ENCODE measurements at places on chromosomes 6 and 20.

GRCh38 chr20:23634044-23634801, 3.5 kb downstream of the CST3 start:
- DNase-seq, result no peak

GRCh38 chr6:140602431-140603248, 1228.2 kb upstream of the CITED2 start:
- DNase-seq, result no peak

DNA sequence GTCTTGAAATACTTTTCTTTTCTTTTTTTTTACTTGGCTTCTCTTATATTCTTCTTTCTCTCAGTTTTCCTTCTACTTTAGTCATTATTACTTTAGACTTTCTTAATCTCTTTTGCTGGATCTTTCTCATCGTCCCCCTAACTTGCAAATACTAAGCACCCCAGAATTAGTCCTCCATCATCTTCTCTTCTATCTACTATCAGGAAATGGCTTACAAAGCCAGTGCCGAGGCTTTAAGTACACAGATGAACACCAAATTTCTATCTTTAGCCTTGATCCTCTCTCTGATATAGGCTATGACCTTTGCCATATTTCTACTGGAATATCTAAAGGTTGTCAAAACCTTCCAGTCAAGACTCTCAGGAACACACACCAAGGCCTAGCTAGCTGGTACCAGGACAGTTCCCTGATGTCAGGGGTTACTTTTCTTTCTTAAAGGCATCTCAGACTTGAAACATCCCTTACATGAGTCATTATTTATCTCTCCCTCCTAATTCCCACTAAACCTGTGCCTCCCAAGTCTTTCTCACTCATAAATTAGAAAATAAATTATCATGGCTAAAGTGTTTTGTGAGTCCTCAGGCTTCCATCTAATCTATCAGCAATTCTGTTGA, 278.6 kb upstream of the TCF21 start:
- DNase-seq, result no peak

- no peak for DNase-seq
Measured at GRCh38 chr20:17233626-17234025, 6.8 kb downstream of the PCSK2 start.

DNA sequence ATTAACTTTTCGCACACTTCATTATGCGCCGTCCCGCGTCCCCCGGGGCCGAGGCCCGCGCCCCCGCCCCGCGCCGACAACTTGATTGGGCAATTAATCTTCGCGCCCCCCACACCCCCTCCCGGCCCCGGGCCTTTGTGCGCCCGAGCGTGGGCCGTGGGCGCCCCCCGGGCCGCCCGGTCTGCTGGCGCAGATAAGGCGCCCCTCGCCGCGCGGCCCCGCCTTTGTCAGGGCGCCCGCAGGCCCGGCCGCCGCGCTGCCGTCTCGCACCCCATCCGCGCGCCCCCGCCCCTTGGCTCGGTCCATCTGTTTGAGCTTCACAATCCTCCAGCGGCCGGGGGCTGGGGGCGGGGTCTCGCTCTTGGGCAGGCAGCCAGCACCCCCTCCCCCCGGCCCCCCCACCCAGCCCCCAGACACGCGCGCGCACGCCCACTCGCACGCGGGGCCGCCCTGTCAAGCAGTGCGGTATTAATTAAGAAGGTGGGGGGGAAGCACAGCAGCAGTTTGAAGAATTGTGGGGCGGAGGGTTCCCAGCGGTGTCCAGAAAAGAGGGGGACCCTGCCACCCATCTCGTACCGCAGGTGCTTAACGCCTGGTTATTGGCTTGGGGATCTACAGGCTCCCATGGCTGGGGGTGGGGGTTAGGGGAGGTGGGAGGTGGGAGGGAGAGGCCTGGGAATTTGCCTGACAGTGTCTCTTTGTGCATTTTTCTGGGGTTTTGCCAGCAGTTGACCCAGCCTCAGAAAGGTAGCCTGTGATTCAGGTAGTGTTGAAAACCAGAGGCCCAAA, 34.6 kb upstream of the SCRT2 start:
- no peak for DNase-seq

DNA sequence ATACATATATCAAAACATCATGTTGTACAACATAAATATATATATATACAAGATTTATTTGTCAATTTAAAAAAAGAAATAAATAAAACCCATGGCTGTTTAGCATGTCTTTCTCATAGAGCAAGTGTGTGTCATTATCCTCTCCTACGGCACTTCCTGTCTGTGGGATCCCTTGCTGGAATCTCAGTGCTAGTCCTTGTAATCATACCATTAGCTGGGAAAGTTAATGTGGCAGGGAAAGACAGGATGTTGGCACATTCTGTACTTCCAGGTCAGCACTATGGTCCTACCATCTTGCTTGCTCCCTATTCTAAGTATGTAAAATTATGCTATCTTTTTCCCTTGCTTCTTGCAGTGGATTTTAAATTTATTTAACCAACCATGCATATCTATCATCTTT, 9.5 kb upstream of the SLC17A3 start:
- DNase-seq, result no peak

GRCh38 chr6:54087721-54088120, 23.5 kb upstream of the MLIP start:
- DNase-seq, result no peak

GRCh38 chr20:62714799-62715198, 6.2 kb downstream of the NTSR1 start:
- no peak for DNase-seq

GRCh38 chr6:90294989-90295853, 1.4 kb downstream of the BACH2 start:
- no peak for DNase-seq

DNA sequence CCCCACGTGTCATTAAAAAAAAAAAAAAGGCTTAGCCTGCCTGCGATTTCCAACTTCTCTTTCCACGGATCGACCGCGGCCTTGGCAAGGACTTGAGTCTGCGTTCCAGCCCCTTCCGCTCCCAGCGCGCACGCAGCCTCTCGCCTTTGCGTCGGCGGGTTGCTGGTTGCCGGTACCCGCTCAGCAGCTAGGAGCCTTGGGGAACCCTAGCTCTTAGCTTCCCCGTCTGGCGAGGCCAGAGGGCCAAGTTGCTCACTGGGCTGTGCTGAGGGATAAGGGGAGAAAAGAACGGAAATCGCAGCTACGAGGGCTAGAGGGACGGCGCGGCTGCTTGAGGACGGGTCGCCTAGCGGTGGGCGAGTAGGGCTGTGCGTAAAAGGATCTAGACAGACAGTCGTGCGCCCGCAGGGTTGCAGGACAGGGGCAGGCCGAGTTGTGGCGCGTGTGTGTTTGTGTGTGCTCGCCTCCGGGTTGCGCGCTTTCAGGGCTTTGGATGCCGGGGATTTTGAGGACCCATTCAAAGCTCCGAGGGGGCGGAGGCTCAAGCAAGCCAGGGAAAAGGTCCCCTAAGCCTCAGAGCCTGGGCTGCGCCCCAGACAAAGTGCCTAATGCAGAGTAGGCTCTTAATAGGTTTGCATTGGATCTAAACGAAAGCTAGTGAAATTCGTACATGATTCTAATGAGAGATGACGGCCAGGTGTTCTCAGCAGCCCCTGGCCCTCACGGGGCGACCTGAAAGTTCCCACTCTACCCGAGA, 40.5 kb upstream of the OSTM1 start:
- DNase-seq, result no peak

- no peak for DNase-seq
Measured at GRCh38 chr6:85912582-85912981, 269.9 kb upstream of the SYNCRIP start.

DNA sequence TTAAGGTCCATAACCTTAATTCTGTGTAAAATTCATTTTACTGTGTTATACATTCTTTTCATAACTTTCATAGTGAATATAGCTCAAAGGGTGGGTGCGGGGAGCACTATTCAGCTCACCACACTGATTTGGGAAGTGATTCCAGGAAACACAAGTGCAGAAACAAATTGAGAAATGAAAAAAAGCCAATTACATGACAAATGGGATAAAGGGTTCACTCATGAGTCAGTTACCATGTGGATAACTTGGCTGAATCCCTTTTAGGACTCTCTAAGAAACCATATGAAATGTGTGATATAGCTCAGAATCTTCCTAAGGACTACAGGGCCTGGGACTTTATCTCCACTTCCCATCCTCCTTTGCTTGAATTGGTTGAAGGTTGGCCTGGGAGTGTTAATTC, 3.1 kb upstream of the BTN2A1 start:
- no peak for DNase-seq

DNA sequence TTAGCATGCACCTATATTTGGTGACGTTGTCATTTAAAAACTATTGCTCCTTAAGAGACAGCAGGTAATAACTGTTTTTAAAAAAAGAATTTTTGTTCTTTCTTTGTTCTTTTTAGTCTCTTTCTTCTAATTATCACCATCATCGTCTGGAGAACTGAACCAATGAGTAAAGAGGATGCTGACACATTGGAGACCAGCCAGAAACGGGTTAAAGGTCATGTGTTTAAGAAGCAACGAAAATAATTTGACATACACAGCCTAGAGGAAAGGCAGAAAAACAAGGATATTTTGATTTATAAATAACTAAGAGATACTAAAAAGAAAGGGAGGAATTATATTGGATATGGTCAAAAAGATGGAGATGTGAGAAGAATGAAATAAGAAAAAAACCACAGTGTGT, 19.2 kb upstream of the FYN start:
- no peak for DNase-seq

DNA sequence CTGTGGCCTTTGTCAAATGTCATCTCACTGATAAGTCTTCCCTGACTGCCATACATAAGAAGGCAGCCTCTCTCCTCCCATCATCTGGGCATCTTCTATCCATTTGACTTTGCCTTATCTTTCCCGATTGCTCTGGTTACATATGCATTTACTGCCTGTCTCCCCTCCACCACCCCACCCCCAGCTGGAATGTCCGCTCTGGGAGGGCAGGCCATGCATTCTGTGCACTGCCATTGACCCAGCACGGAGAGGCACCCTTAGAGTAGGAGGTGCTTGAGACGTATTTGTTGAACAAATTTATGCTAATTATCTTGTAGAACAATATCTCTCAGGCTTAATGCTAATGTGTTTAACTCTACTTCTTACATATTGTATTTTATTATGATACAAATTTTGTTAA, 183.9 kb upstream of the HDAC2 start:
- no peak for DNase-seq

GRCh38 chr6:135176058-135176457, 5.0 kb upstream of the MYB start:
- no peak for DNase-seq

GRCh38 chr20:8388707-8389106, 256.6 kb downstream of the PLCB1 start:
- DNase-seq, result no peak

GRCh38 chr6:84362193-84362821, 134.9 kb upstream of the CEP162 start:
- no peak for DNase-seq

GRCh38 chr6:121112356-121112755, 221.9 kb downstream of the TBC1D32 start:
- DNase-seq, result no peak

- no peak for DNase-seq
Measured at GRCh38 chr6:169207482-169207881, 46.2 kb downstream of the THBS2 start.

DNA sequence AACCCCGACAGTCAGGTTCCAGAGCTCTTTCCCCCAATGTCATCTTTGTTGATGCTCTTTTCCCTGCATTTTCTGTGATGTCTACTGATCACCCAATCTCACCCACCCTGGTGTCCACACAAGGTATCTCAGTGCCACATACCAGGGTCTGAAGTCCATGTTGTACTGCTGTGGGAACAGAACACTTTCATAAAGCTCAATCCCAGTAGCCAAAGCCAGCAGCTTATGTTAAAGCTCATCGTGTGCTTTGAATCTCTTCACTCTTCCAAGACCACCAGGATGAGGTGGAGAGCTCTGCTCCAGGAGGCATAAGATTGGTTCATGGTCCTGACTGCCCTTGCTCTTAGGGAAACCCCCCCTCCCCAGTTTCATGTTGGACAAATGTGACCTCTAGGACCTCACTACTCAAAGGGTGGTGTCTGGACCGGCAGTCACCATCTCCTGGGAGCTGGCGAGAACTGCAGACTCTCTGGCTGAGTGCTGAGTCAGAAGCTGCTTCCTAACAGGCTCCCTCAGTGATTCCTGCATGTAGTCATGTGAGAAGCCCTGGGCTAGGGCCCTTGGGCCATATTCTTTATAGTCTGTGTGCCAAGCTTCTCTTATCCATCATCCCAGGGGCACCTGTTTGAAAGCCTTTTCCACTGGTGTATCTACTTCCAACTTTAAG, 13.4 kb upstream of the CPNE5 start:
- no peak for DNase-seq
